Central memory CD8-positive, alpha-beta T cell (primary cell): ENCODE measurements at places on chromosomes 1 and 21.

GRCh38 chr1:95991787-95992520 lies 729.6 kb upstream of the PTBP2 start:
- no peak overlapping the region for H3K27ac ChIP-seq
- no peak for DNase-seq
- H3K36me3 ChIP-seq: no peaks in the 10 kb centered on the region
- H3K4me1 ChIP-seq: no peaks in the 10 kb centered on the region
- H3K27me3 ChIP-seq: no peaks in the 10 kb centered on the region
- no peak overlapping the region for H3K4me3 ChIP-seq

DNA sequence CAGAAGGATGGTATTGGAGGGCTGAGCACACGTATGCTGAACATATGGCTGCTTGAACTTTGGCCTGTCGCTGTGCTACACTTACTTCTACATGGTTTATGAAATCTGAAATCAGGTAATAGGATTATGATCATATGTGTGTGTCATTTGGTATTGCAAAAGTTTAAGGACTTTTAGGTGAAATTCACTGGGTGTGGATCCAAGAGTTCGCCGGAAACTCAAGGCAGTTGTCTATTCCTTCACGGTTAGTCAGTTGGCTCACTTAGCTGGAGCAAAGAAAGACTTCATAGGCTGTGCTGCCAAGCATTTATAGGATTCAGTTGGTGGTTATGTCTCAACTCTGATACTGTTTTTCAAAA lies 927 bp downstream of the UAP1 start:
- DNase-seq: no peak
- peak overlapping the region; percentile 96 for H3K27ac ChIP-seq
- peaks cover 44% of the 10 kb centered on the region for H3K4me1 ChIP-seq
- H3K4me3 ChIP-seq: peak overlapping the region; percentile 90

DNA sequence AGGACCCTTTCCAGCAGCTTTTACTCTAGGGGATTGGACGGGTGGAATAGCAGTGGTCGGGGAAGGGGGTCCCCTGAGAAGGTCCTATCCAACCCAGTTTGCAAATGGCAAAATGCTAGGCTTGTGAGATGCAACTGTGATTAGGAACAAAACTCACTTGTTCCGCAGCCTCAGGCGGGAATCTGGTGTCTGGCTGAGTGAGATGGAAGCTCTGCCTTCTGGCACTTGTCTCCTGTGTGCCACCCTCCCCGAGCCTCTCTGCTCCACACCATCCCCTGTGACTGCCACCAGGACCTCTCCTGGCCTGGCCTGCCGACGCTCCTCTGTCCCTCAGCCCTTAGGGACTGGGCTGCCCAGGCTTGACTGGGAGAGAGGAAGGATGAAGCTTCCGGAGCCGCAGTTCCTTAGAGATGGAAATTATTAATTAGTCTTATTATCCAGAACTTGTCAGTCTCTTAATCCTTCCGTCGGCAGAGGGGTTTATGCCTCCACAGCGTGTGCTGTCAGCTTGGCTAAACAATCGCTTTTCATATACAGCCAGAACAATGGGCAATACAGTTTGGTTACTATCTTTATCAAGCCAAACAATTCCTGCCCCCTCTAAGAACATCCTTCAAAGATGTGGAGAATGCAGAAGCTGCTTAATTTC lies 292.8 kb upstream of the VAMP3 start:
- H3K27me3 ChIP-seq: peaks cover 15% of the 10 kb centered on the region
- no peaks in the 10 kb centered on the region for H3K4me1 ChIP-seq
- H3K36me3 ChIP-seq: no peaks in the 10 kb centered on the region
- H3K4me3 ChIP-seq: no peak overlapping the region

DNA sequence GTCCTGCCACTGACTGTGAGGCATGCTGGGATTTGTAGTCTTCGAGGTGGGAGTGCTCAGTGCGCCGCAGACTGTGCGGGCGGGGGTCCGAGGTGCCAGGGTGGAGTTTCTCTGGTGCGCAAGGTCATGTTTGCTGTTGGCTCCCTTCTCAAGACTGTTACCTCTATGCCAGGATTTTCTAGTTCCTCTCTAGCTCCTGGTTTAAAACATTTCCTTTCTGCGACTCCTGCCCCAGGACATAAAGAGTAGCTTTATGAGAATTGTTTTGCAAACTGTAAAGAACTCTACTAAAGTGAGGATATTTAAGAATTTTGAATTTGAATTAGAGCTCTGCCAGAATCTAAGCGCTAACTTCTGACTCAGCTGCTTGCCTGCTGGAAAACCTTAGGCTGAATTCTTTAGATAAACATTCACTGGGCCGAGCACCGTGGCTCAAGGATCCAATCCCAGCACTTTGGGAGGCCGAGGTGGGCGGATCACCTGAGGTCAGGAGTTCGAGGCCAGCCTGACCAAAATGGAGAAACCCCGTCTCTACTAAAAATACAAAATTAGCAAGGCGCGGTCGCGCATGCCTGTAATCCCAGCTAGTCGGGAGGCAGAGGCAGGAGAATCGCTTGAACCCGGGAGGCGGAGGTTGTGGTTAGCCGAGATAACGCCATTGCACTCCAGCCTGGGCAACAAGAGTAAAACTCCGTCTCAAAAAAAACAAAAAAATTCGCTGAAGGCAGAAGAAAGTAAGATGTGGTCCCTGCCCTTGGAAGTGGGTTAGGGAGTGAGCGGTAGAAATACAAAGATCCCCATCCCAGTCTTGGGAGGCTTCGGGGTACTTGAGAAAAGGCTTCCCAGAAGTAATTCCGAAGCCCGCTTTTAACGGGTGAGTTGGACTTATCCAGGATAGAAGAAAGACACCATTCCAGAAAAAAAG lies 992 bp upstream of the USP48 start:
- H3K27ac ChIP-seq: peak overlapping the region; percentile 100
- H3K36me3 ChIP-seq: peaks cover 19% of the 10 kb centered on the region
- H3K27me3 ChIP-seq: no peaks in the 10 kb centered on the region
- peak overlapping the region; percentile 99 for H3K4me3 ChIP-seq
- H3K4me1 ChIP-seq: peaks cover 25% of the 10 kb centered on the region

DNA sequence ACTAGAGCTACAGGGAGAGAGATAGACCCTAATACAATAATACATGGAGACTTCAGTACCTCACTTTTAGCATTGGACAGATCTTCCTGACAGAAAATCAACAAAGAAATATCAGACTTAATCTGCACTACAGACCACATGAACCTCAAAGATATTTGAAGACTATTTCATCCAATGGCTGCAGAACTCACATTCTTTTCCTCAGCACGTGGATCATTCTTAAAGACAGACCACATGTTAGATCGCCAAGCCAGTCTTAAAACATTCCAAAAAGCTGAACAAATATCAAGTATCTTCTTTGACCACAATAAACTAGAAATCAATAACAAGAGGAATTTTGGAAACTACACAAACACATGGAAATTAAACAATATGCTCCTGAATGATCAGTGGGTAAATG lies 576.0 kb downstream of the KIF26B start:
- DNase-seq: no peak
- no peak overlapping the region for H3K4me3 ChIP-seq
- no peaks in the 10 kb centered on the region for H3K36me3 ChIP-seq
- H3K27me3 ChIP-seq: peaks cover 13% of the 10 kb centered on the region

GRCh38 chr1:212635141-212635631 lies 26.6 kb downstream of the ATF3 start:
- no peaks in the 10 kb centered on the region for H3K36me3 ChIP-seq
- peaks cover 14% of the 10 kb centered on the region for H3K27me3 ChIP-seq
- DNase-seq: no peak
- no peak overlapping the region for H3K4me3 ChIP-seq
- H3K27ac ChIP-seq: no peak overlapping the region

GRCh38 chr1:157287462-157287861 lies 149.3 kb upstream of the ETV3 start:
- no peak overlapping the region for H3K27ac ChIP-seq
- H3K4me1 ChIP-seq: no peaks in the 10 kb centered on the region
- DNase-seq: no peak
- H3K27me3 ChIP-seq: peaks cover 79% of the 10 kb centered on the region
- H3K36me3 ChIP-seq: no peaks in the 10 kb centered on the region

GRCh38 chr1:201719812-201720521 lies 109.0 kb upstream of the IPO9 start:
- no peak for DNase-seq
- peaks cover 21% of the 10 kb centered on the region for H3K27me3 ChIP-seq
- H3K27ac ChIP-seq: no peak overlapping the region
- no peaks in the 10 kb centered on the region for H3K36me3 ChIP-seq
